ENCODE measurements at places on chromosomes 11 and 22. TPM values are rescaled to one million over a fixed set of nuclear protein-coding genes. Genes with fewer than 3 reads are reported as not detected.

LDHAL6A gene
- total RNA-seq: not detected

RIC3 gene
- total RNA-seq: 15.7 TPM

FOLR2 gene
- total RNA-seq: not detected

CTNND1 gene
- total RNA-seq: 165 TPM

RAB6A gene
- 107 TPM for total RNA-seq

PDGFB gene
- total RNA-seq: 9.2 TPM

OR8I2 gene
- total RNA-seq: not detected

DNA sequence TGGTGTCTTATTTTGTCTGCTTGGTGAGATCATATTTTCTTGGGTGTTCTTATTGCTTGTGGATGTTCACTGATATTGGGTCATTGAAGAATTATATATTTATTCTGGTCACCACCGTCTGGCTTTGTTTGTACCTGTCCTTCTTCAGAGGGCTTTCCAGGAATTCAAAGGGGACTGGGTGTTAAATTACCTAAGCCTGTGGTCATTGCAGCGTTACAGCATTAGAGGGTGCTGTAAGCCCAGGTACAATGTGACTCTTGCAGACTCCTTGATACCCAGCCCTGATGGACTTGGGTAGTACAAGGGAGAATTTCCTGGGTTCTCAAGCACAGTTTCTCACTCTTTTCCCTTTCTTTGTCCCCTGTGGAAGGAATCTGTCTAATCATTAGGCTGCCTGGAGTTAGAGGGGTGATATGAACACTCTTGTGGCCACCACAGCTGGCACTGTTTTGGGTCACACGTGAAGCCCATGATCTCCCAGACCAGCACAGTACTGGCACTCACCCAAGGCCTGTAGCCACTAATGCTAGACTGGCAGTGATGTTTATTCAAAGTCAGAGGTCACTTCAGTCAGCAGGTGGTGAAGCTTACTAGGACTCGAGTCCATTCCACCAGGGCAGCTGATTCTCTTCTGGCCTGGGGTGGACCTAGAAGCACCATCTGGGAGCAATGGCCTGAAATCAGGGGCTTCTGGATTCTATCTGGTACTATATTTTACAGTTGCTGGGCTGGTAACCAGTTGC is 56.1 kb upstream of the NARS2 start:
- no peak for DNase-seq

DNA sequence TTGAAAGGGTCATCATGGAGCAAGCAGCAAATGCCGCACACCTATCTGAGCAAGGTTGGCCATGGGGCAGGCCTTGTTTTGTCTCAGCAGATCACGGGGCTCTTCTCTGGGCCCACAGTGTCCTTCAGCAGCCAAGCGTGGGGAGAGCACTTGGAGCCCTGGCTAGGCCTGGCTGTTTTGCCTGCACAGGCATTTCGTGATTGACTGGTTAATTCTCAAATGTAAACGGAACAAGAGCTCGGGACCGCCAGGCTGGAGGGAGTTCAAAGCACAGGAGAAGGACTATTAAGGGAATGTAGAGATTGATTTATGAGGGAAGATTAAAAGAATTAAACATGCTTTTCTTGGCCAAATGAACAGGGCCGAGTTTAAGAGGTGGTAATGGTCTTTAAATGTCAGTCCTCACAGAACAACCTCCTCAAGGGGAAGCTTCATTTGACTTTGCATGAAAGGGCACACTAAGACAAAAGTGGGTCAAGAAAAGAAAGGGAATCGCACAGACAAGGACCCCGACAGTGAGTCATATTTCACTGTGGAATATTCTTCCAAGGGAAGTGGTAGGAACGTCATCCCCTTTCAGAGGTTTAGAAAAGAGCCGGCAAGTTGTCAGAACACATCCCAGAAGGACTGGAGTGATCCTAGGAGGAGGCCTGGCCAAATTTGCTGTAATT is 20.7 kb downstream of the SPON1 start:
- DNase-seq: no peak

DNA sequence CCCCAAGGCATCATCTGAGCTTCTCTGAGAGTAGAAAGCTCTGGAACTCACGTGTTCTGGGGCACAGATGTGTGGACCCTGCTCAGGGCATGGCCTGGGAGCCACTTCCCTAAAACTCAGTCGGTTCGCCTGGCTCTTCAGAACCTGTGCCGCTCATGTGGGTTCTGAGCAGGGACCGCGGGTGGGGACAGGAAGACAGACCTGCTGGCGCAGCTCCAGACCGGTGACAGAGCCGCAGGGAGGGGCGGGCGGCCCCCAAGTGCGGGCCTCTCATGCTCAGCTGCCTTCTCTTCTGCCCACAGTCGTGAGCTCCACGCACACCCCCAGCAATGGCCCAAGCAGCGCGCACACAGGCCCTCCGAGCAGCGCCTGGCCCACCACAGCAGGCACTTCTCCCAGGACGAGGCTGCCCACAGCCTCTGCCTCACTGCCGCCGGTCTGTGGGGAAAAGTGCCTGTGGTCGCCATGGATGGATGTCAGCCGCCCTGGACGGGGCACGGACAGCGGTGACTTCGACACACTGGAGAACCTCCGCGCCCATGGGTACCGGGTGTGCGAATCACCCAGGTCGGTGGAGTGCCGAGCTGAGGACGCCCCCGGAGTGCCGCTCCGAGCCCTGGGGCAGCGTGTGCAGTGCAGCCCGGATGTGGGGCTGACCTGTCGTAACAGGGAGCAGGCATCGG is 24.2 kb downstream of the MUC5AC start:
- no peak for DNase-seq

- DNase-seq: no peak
These were observed 3.4 kb downstream of the CCND1 start for GRCh38 chr11:69644071-69644961.

- peak; percentile 70 for DNase-seq
These were observed 10.3 kb upstream of the MB start for GRCh38 chr22:35627267-35628041.

- no peak for DNase-seq
These were observed 1191.7 kb downstream of the TBC1D22A start for GRCh38 chr22:47954107-47954506.

GRCh38 chr11:11946180-11946579 is 62.2 kb downstream of the DKK3 start:
- no peak for DNase-seq

Measured in WTC11 (cell line).